ENCODE measurements at places on chromosomes 5 and 9.

GRCh38 chr5:116859666-116860320 is 285.2 kb upstream of the SEMA6A start:
- DNase-seq = no peak

DNA sequence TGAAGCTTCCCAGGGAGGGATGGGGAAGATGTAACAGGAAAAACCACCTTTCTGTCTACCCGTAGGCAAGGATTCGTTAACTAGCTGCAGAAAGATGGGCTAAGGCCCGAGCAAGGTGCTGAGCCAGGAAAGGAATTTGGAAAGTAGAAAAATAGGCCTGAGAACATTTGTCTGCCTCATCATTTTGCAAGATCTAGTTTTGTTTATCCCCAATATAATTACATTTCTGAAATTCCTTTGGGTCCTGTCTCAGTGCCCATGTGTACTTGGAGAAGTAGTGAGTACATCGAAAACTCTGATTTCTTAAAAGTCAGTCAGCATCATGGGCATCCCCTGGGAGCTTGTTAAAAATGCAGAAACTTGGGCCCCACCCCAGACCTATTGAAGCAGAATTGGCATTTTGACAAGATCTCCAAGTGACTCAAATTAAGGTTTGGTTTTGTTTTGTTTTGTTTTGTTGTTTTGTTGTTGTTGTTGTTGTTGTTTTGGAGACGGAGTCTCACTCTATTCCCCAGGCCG is 52.1 kb upstream of the CEMIP2 start:
- no peak for DNase-seq

- DNase-seq = no peak
Observed at GRCh38 chr9:70285246-70285645, 26.5 kb downstream of the SMC5 start.

DNA sequence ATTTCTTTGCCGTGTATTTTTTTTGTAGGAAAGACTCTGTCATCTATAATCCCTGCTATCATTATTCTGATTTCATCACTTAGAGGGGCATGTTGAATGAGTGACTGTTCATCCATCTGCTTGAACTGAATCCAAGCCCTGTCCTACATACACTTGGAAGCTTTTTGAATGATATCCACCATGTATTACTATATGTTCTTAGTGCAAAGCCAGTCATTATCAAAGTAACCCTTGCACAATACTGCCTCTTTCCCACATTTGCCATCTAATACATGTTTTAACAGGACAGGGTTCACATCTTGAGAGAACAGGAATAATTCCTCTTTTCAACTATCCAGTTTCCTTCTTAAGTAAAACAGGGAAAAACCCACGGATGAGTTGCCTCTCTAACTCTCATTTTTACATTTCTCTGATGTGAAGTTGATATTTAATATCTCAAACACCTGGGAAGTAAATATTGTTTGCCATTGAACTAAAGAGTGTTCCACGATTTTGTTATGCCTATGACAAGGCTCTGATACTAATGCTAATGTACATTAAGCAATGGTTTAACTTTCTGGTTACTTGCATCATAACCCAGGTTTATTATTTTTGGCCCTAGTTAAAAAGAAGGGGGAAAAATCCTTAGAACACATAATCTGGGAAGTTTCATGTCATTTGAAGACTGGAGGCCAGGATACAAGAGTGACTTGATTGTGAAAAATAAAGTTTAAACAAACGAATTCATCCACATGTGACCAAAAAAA is 103.7 kb upstream of the TARS1 start:
- no peak for DNase-seq

- DNase-seq = no peak
Observed at GRCh38 chr5:73515232-73515631, 17.0 kb downstream of the BTF3 start.

GRCh38 chr9:38357350-38358114 is 35.0 kb upstream of the ALDH1B1 start:
- no peak for DNase-seq

GRCh38 chr9:121972501-121972981 is 120.6 kb downstream of the TTLL11 start:
- DNase-seq = no peak

DNA sequence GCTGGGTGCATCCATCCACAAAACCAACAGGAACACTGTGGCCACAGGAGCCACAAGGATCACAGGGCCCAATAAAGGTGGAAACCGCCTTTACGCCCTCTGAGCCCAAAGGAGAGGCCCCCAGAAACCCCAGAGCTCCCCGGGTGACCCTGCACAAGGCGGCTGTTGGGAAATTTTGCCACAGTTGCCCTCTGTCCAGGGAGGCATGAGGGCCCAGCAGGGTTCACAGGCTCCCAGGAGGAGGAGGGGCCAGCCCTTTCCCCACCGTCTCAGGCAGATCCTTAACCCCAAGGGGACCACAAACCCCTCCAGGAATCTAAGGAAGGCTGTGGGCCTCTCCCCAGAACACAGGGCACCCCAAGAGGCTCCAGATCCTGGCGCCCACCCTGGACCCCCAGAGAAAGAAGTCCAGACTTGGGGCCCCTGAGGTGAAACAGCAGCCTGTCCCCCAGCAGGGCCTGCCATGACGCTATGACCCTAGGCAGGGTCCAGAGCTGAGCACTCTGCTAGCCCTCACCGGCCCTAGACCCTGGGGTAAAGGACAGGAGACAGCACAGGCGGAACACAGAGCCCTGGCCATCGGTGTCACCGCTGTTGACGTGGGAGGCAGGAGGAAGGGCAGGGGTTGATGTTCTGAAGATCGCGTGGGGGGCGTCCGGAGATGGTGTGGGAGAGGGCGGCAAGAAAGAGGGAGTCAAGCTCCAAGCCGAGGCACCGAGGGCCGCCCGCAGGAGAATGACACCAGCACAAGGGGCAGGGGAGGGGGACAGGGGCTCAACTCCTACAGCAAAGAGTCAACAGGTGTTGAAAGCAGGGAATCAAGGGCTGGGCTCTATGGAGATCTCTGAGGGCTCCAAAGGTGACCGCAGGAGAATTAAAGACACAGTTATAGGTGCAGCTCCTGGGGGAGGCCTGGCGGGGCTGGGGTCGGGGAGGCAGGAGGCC is 97.5 kb downstream of the VAV2 start:
- no peak for DNase-seq
